ENCODE measurements at places on chromosomes 4 and X.
A peak's percentile ranks its signal among the peaks of the same experiment; 100 is the strongest.

DNA sequence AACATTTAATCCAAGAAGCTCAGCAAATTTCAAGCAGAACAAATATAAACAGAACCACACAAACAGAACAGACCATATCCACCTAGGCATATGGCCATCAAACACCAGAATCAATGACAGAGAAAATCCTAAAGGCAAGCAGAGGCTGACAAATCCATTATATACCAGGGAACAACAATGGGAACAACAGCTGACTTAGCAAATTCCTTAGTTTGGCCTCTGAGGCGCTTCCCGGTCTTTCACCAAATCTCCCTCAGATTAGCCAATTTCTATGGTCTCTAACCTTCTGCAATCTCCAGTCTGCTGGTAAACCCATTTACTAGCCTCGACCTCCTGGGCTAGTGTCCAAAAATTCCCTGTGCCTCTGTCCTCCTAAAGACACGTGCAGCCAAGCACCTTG is 59.2 kb downstream of the GPR143 start:
- DNase-seq: no peak

DNA sequence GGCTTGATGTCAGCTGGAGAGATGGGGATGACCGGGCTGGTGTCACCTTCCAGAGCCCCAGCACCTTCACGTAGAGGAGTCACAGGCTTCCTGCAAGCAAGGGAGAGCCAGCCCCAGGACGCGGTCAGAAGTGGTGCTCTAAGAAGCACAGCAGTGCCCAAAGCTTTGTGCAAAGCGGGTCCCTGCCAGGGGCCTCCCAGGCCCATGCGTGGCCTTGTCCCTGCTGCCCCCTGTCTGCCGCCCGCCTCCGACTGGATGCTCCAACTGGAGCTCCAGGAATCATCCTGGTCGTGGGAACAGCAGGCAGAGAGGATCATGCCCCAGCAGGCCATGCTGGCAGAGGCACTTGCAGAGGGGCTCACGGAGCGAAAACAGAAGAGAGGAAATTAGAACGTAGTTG is 40.1 kb upstream of the LRPAP1 start:
- DNase-seq: no peak

DNA sequence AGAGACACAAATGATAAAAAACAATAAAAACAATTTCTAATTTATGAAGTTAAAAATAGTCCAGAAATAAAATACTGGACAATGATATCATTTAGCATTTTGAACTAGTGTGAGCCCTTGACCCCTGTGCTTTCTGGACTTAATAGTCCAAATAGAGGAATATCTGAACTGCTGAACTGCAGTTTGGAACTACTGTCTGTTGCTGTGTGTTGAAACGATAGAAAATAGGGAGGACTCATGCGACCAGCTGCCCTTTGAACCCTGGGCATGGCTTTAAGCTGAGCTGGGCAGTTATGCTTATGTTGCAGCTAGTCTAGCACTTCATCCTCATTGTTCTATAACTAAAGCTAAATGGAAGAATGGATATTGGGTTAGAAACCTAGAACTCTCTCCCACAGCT is 99.5 kb downstream of the FMR1NB start:
- DNase-seq: no peak

- no peak for DNase-seq
Measured at GRCh38 chr4:29549342-29549741, 1170.8 kb upstream of the PCDH7 start.

DNA sequence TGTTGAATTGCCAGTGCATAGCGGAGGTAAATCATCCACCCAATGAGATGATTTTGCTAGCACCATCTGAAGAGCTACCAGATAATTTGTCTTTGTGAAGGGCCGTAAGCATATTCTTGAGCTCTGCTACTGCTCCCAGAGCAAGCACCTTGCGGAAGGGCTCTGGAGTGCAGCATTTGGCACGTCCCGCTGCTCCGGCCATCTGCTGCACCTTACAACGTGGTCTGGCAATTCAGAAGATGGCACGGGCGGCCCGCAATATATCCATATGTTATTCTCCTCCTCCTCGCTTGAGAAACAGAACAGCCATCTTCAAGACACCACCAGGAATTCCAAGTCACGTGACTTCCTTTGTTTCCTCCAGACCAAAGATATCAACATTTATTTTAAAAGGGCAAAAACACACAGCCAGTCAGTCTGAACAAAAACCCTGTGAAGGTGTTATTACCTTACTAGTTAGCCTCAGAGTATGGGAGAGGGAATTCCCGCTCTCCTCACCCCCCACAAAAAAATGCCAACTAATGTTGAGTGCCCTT is 1095.7 kb upstream of the TENM3 start:
- DNase-seq: no peak

- no peak for DNase-seq
Measured at GRCh38 chr4:145880355-145880960, 58.2 kb downstream of the ZNF827 start.

DNA sequence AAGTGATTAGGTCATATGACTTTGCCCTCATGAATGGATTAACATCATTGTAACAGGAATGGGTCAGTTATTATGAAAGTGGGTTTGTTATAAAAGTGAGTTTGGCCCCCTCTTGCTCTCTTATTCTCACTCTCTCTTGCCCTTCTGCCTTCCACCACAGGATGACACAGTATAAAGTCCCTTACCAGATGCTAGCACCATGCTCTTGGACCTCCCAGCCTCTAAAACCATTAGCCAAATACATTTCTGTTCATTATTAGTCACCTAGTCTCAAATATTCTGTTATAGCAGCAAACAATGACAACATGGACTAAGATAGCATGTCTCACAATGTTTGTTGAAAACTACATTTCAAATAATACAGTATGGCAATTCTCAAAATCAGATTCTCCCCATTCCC is 59.7 kb downstream of the RWDD4 start:
- DNase-seq: no peak

GRCh38 chr4:39466747-39467146 is 7.9 kb downstream of the LIAS start:
- DNase-seq: no peak

DNA sequence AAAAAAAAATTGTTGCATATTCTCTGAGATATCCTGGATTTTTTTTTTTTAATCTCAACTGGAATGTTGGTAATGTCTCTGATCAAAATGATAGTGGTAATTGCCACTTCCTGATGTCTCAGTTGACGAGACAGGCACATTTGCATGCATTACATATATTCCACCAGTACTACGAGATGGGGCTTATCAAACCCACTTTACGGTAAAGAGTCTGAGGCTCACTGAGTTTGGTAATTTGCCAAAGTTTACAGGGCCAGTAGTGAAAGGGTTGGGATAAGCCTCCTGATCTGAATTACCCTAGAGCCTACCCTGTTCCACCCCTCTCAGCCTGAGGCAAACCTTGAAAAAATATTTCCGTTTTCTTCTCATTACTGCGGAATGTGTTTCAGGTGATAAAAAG is 5.3 kb downstream of the MAGEB2 start:
- no peak for DNase-seq

GRCh38 chrX:119343856-119344255 is 55.3 kb upstream of the SLC25A43 start:
- DNase-seq: no peak

GRCh38 chr4:117796677-117797076 is 237.6 kb upstream of the NDST3 start:
- no peak for DNase-seq

- DNase-seq: peak; percentile 14
Measured at GRCh38 chr4:118351851-118352827, 664 bp downstream of the PRSS12 start.

- no peak for DNase-seq
Measured at GRCh38 chr4:139522457-139522856, 33.6 kb downstream of the SETD7 start.

- no peak for DNase-seq
Measured at GRCh38 chr4:4730249-4730648, 129.2 kb upstream of the MSX1 start.

GRCh38 chr4:178316211-178316610 is 874.0 kb upstream of the AGA start:
- DNase-seq: no peak

DNA sequence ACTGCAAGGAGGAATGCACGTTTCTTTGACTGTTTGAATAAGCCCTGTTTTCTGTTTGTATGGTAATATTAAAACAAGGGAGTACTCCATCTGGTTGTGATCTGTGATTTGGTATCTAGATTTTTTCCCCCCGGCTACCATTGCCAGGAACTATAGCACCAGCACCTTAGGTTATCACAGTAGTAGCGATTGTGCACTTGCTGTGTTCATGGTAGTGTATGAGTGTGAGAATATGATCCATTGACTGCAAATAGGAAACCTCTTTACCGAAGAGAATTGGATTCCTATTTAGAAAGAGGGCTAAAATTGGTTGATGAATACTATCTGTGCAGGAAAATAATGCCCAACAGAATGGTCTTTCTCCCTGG is 69.9 kb downstream of the LARP7 start:
- no peak for DNase-seq

GRCh38 chrX:146615628-146616348 is 193.8 kb upstream of the CXorf51B start:
- DNase-seq: no peak

- DNase-seq: no peak
Measured at GRCh38 chr4:8504279-8505007, 63.9 kb downstream of the TRMT44 start.

DNA sequence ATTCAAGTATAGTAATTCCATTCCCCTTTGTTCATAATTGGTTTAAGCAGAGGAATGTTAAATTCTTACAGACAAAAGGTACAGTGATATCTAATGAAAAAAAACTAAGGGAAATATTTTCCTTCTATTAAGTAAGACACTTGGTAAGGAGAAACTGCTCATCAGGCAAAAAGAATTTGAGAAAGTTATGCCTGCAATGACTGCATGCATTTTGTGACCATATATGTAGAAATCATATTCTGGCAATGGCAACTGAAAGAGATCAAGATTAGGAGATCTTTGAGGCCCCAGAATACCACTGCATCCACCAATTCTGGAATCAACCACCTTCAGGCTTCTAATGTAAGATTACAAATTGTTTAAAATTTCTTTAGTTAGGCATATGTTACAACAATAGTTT is 364.8 kb downstream of the PCDH10 start:
- DNase-seq: no peak

- DNase-seq: no peak
Measured at GRCh38 chr4:113959539-113959937, 19.9 kb downstream of the ARSJ start.
